Cardiac septum (tissue), 1 donor: ENCODE measurements at places on chromosomes 2 and 18.
A peak's percentile ranks its signal among the peaks of the same experiment; 100 is the strongest.

GRCh38 chr2:60980071-60980815 lies 37.3 kb upstream of the PEX13 start:
- no peak for DNase-seq

GRCh38 chr2:39228413-39229209 lies 15.2 kb downstream of the CDKL4 start:
- DNase-seq: no peak

DNA sequence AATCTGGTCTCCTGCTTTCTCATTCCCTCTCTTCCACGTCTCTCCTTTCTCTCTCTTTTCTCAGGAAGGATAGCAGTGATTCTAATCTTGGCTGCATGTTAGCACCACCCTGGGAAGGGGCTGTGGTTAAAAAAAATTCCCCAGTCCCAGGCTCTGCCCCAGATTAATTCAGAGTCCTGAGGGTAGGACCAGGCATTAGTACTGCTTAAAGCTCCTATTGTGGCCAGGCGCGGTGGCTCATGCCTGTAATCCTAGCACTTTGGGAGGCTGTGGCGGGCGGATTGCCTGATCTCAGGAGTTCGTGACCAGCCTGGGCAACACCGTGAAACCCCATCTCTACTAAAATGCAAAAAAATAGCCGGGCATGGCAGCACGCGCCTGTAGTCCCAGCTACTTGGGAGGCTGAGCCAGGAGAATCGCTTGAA lies 35.4 kb upstream of the EML4 start:
- no peak for DNase-seq

- DNase-seq: no peak
These were observed 2185.6 kb upstream of the CELF4 start for GRCh38 chr18:39751161-39751560.

- peak; percentile 72 for DNase-seq
These were observed 80.0 kb downstream of the TWIST2 start for GRCh38 chr2:238927746-238928519.

- DNase-seq: no peak
These were observed 40.5 kb downstream of the SPHKAP start for GRCh38 chr2:228140934-228141528.

DNA sequence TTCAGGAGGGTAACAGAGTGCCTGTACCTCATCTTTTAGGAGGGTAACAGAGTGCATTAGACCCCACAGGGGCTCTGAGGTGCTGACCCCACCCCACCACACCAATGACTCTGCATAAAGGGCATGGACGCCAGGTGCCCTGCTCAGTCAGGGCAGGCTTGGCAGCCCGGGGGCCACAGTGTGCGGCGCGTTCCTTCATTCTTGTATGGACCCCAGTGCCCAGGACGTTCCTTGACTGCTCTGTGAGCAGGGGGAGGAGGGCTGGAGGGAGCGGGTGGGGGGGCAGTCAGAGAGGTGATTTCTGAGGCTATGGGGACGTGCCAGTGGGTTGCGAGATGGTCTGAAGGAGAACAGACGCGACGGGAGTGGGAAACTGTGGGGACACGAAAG lies 168.7 kb upstream of the NCK2 start:
- no peak for DNase-seq

GRCh38 chr2:6506361-6506794 lies 359.3 kb downstream of the CMPK2 start:
- no peak for DNase-seq

- no peak for DNase-seq
These were observed 6.8 kb upstream of the SNTG2 start for GRCh38 chr2:943821-944220.

DNA sequence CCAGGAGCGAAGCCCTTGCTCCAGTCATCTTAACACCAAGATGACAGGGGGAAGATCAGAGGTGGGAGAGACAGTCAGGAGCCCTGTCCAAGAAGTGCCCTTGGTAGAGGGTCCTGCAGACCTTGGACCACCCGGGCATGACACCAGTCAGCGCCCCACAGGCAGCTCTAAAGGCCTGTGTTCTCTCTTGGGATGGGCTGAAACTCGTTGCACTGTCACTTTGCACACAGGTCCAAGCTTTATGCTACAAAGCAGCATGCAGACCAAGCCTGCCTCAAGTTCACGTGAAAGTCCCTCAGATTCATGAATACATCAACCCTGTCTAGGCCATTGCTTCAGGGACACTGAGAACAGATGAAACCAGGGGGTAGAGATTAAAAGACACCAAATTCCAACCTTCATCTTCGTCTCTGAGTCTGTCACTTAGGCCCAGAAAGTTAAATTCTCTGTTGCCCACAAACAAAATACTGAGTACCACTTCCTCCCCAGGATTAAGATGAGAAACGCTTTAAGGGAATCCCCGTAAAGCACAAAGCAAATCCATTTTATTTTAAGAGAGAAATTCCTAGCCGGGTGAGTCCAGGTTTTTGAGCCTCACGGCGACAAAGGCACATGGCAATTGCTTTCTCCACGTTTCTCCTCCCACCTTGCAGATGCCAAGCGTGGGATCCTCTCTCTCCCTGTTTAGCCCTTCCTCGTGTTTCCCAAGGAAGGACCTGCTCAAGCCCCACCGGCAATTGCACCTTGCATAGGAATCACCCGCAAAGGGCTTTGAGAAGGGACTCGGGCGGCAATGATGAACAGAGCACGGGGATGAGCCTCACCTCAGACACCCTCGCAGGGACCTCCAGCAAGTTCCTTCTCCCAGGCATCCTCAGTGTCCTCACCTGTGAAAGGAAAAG lies 75.0 kb upstream of the ID2 start:
- no peak for DNase-seq

GRCh38 chr2:61671561-61672315 lies 133.6 kb upstream of the XPO1 start:
- DNase-seq: no peak

- no peak for DNase-seq
These were observed 27.4 kb upstream of the SLC20A1 start for GRCh38 chr2:112618383-112618782.

DNA sequence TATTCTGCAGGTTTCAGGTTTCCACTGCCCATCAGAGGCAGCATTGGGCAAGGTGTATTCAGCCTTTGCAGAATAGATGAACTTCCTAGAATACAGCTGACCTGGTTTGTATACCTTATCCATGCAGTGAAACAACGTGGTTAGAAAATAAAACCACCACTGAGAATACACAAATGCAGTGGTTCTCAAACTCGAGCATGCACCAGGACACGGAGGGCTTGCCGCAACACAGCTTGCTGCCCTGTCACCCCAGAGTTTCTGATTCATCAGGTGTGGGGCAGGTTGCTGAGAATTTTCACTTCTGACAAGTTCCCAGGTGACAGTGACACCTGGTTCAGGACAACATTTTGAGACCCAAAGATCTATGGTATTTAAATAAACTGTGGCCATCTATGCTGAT lies 23.4 kb upstream of the C1D start:
- no peak for DNase-seq

- DNase-seq: no peak
These were observed 12.7 kb upstream of the SMARCAL1 start for GRCh38 chr2:216399621-216400020.

GRCh38 chr2:44740678-44741077 lies 200.8 kb upstream of the SIX3 start:
- no peak for DNase-seq

- DNase-seq: no peak
These were observed 300.8 kb upstream of the SOX11 start for GRCh38 chr2:5391362-5391761.

DNA sequence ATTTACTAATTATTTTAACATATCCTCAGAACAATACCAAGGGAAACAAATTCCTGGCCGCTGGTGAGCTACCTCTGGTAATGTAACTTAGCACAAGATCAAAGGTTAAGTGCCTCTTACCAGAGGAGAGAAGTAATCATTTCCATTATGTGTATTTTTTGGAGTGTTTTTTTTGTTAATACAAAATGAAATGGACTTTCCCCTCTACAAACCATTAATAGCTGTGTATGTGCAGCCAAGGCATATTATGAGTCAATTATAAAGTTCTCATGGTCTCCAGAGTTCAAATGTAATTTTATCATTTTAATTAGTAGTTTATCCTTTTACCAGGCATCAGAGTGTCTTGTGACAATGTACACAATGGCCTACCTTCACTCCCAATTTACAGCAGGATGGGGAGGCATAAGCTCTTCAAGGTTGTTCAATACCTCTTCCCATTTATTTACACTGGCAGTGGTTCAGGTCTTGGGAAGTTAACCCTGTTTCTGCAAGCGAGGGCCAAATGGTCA lies 242.2 kb downstream of the TGIF1 start:
- DNase-seq: no peak

GRCh38 chr2:67579216-67579615 lies 182.1 kb downstream of the ETAA1 start:
- DNase-seq: no peak

- no peak for DNase-seq
These were observed 327.4 kb upstream of the CWC22 start for GRCh38 chr2:180334514-180334913.

DNA sequence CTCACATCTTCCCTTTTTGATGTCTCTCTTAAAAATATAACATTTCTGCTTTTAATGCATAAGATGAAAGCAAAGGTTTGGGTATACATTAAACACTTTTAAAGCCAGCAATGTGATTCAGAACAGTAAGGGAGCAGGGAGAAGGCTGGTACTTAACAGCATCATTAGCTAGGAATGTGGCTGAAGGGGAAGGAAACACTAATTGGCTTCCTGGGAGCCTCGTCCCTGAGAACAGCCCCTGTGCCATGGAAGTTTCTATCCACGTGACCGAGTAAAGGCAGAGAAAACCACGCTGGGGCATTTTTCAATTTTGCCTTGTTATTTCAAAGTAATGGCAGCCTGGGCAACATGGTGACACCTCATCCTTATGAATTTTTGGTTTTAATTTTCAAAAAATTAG lies 109.2 kb upstream of the GPC1 start:
- peak; percentile 6 for DNase-seq

- DNase-seq: no peak
These were observed 179.0 kb downstream of the ASXL3 start for GRCh38 chr18:33757037-33757436.

DNA sequence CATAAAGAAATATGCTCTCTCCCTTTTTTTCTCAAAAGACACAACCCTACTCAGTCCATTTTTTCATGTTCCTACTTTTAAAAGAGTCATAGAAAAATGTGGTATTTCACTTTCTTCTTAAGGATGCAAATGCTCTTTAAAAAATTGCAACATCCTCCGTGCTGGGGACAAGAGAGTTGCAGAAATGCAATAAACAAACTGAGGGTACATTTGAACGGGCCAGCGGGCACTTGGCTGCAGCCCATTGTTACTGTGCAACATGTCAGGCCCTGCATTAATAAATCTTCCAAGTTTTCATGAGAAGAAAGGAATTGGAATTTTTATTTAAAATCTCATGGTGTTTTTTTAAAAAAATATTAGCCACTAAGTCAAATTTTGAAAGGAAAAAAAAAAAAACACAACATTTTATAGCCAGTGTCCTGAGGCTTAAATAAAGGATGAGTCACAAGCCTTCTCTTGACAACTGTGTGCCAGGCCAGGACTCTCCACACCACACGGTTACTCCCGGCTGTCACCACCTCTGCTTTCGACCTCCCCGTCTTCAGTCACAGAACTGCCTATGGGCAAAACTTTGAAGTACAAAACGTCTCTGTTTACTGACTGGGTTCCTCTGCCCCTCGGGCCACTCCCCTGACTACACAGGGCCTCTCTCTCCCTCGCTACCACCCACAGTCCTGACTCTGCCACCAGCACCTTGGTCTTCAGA lies 57.5 kb upstream of the MFF start:
- DNase-seq: no peak

- no peak for DNase-seq
These were observed 891.8 kb downstream of the DSC3 start for GRCh38 chr18:30150586-30151250.

DNA sequence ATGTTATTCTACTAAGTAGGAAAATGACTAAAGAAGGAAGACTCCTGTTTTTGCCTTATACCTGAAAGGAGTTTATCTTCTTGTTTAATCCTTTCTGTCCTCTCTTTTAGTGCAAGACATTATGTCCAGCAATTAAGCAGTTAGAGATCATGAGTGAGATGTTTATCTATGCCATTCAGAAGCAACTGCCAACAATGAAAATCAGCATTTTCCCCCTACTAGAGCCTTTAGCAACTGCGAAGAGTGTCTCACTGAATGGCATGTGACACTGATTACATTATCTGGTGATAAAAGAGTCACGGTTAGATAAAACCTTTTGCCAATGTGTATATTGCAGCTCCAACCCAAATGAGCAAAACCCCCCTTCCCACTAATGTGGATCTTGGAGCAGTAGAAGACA lies 357.7 kb upstream of the SYT4 start:
- DNase-seq: no peak

DNA sequence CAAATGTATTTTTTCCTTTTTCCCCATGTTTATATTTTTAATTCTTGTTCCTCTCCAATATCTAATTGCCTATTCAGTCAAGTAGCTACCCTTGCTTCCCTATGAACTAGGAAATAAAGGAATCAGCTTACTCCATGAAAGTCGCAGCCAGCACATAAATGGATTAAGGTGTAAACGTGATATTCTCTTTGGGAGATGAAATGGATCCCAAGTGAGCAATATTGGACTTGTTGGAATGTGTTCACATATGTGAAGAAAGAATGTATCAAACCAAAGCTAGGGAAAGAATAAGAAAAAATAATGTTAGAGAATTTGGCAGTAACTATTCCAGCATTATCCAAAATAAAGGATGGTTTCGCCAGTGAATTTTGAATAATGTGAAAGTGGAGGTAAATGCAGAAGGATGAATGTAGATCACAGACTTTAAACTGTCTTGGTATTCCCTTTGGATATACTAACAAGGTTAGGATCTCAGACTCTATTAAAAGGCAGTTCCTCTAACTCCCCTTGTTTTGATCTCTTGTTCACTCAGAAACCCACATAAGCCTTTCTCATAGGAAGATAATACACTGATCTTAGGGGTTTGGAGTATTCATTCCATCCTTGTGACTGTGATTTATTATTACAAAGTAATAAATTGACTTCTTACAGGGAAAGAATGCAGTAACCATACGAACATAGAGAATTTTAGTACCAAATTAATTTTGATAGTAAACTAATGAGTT lies 208.1 kb downstream of the BABAM2 start:
- no peak for DNase-seq

DNA sequence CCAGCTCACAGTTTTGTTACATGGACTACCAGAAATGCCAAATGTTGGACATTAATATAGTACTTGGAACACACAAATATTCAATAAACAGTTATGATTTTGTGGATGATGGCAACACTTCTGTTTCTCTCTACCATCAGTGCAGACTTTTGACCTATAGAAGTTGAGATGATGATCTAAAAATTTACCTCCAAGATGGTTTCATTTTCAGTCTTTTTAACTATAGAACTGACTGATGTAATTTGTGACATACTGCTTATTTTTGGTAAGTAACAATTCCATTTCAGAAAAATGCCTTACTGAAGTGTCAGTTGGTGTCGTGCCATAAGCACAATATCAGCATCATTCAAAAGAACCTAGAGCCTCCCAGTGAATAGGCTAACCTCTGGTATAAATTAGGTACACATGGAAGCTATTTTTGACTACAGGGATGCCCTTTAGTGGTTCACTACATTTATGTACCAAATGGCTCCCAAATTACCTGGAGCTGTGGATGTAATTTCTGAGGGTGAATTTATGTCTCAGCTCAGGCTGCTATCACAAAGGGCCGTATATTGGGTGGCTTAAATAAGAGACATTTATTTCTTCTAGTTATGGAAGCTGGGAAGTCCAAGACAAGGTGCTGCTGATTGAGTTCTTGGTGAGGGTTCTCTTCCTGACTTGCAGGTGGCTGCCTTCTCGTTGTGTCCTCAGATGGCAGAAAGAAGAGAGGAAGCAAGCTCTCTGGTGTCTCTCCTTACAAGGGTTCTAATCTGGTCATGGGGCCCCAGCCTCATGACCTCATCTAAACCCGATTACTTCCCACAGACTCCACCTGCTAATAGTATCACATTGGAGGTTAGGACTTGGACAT lies 66.5 kb downstream of the ALPK2 start:
- DNase-seq: no peak
